ENCODE measurements at places on chromosomes 12 and 14.

GRCh38 chr12:103495469-103496456 is at the start of gene C12orf42:
TSS of gene C12orf42 (minus strand) at chr12:103495968. CDS start at chr12:103478426, 17,542 bp downstream.
- peak; percentile 69 for DNase-seq

GRCh38 chr14:105220699-105221597 is 27.4 kb upstream of the BTBD6 start:
- DNase-seq = no peak

GRCh38 chr14:100607611-100607956 is 20.4 kb upstream of the BEGAIN start:
- peak; percentile 40 for DNase-seq

- DNase-seq = no peak
Observed at GRCh38 chr12:93315385-93315906, 62.3 kb upstream of the NUDT4 start.

DNA sequence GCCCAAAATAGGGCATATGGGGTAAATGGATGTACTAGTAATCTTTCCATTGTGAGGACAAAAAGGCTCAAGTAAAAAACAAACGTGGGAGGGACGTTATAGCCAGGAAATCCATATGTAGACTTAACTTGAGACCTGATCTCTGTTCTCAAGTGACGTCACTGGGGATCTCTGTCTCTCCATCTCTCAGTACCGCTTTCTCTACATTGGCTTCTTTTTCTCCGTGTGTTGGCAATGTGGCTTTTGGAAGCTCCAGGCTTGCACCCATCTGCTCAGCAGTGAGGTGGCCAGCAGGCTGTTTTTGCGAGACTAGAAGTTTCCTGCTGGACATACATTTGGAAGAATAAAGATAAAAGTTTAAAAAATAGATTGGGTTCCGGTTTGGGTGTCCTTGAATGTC is 66.0 kb upstream of the NRXN3 start:
- DNase-seq = no peak

DNA sequence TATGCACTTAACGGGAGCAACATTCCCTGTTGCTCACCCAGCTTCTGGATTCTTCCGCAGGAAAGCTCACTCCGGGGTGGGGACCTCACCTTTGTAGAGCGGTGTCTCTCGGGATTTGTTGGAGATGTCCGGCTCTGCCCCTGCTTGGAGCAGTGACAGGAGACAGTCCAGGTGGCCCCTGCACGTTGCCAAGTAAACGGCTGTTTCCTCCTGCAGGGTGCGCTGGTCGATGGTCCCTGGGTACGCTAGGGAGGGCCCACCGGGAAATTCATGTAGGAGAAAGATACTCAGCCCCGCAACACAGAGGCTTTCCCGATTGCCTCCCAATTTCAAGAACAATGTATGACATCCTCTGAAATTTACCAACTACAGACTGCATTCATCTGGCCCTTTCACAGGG is 23.1 kb downstream of the ASB2 start:
- DNase-seq = no peak

DNA sequence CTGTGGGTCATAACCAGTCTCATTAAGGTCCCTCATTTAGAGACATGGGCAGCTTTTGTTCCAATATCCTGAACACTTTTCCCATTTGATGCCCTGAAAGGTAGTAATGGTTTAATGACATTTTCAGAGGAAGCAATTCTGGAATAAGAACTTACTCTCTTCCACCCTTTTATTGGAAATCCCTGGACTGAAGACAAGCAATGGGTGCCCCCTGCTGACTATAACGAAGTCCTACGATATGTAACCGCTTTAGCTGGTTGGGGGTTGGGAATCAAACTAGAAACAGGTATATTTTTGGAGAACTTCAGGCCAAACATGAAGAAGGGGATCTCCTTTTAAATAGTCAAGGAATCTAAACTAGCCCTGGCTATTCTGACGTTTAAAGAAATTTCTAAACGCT is 20.5 kb downstream of the SARNP start:
- DNase-seq = no peak

DNA sequence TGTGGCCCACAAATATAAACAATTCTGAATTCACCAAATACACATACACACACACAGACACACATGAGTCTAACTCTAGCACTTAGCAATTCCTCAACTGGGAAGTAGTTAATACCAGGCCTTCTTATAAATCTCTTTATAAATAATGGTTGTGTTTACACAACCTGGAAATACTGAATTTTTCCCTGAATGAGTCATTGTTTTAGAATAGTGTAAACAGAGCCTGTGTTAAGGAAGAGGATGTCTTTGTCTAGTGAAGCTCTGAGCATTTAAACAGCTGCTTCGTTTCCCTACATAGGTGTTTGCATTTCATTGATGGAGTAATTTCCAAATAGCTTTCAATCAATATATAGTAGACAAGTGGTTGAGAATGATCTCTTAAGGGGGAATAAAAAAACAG is 218.8 kb downstream of the BTG1 start:
- DNase-seq = no peak

DNA sequence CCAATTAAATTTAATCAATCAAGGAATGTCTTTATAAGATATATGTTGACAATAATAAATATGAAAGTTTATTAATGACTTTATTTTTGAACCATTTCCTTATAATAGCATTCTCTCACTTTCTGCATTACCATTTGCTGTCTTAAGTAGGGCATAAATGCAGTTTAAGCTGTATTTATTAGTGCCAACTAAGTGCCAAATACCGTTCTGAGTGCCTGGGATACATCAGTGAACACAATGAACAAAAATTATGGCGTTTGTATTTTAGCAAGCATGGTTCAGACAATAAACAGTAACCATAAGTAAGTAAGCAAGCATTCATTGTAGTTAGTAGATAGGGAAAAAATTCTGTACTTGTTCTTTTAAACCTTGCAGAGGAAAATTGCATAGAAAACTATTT is 145.8 kb downstream of the FUT8 start:
- no peak for DNase-seq

DNA sequence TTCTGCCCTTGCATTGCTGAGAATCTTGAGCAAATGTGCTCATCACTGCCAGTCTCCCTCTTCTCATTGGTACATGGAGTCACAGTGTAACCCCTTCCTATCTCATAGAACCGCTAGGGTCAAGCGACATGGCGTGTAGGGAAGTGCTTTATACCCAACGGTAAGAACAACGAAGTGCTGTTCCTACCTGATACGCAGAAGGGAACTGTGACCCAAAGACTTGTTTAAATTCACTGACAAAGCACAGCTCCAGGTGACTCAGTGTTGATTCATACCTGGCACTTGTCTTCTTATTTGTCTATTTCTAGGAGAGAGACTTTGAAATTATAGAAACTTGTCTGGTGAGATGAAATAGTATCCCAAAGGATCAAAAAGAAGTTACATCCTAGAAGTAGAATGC is 53.7 kb downstream of the FBXL14 start:
- DNase-seq = no peak

DNA sequence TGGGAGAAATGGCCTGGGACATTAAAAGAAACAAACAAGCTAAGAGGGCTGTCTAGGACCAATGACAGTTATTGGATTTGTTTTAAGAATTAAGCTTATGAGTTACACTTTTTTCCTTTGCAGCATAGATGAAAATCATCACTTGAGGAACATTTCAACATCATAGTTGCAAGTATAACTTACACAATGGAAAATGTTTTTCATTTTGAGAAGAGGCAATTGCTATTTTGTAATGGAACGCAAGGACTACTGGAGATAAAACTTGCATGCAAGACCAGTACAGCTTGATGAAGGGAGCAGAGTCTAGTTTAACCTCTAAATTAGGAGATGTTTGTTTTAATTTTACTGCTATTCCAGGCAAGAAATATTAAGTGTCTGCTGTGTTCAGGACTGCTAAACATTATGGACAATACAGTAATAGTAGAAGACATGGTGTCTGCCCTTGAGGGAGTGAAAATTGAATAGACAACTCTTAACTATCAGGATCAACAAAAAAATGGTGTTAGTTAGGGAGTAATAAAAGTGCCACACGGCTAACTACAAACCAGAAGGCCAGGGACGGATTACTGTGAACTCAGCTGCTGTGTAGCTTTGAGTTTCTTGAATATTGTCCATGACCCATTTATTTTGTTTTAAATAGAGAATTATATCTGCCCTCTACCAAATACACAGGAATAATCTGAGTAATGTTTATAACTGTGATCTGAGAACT is 374.5 kb downstream of the RAD51B start:
- no peak for DNase-seq

GRCh38 chr14:76638841-76639240 is 122.4 kb upstream of the VASH1 start:
- no peak for DNase-seq

GRCh38 chr12:46373301-46374296 is 1.0 kb upstream of the SLC38A2 start:
- DNase-seq = peak; percentile 75

- DNase-seq = no peak
Observed at GRCh38 chr14:44778604-44779003, 183.1 kb downstream of the KLHL28 start.

DNA sequence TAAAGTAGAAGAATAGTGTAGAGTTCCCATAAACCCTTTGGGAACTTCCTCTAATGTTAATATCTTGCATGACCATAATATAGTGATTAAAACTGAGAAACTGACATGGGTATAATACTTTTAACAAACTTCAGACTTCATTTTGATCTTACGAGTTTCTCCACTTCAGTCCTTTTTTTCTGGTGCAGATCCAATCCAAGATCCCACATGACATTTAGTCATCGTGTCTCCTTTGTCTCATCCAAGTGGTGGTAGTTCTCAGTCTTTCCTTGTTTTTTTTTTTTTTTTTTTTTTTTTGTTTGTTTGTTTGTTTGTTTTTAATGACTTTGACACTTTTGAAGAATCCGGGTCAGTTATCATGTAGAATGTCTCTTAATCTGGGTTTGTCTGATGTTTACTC is 179.2 kb downstream of the CACNA1C start:
- DNase-seq = no peak

- no peak for DNase-seq
Observed at GRCh38 chr12:3224530-3224903, 147.3 kb downstream of the TSPAN9 start.

- DNase-seq = no peak
Observed at GRCh38 chr12:21725731-21726130, 48.8 kb downstream of the KCNJ8 start.

DNA sequence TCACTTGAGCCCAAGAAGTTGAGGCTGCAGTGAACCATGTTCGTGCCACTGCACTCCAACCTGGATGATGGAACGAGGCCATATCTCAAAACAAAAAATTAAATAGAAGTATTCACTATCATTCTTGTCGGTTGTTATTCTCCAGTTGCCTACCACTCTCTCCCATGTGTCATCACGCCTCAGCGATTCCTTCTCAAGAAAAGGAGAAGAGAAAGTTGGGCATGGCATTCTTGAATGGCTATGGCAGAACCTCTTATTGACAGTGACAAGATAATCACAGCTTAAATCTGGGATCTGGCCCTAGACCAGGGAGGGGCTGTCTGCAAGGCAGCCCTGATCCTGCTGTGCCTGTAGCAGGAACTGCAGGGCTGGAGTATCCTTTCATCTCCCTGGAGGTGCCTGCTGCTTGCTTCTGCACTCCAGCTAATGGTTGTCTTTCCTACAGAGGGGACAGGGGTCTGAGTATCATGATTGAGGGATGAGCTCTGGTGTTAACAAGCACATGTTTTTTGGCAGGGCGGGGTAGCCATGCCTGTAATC is 12.8 kb upstream of the MLEC start:
- DNase-seq = no peak

DNA sequence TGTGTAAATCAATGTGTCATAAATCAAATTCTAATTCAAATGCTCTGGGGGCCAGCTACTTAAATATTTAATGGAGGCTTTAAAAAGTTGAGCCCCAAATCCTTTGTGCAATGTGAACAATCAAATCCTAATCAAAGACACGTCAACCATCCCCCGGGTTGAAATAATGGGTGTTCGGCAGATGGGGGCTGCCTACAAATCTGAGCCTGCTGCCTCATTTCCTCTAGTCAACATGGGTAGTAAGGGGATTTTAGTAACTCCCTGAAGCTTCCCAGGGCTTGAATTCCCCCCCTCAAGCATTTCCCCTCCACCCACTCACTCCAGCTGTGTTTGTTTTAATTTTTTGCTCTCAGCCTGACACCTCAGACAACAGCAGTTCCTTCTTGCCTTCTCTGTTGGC is 37.8 kb downstream of the SRRM4 start:
- no peak for DNase-seq

DNA sequence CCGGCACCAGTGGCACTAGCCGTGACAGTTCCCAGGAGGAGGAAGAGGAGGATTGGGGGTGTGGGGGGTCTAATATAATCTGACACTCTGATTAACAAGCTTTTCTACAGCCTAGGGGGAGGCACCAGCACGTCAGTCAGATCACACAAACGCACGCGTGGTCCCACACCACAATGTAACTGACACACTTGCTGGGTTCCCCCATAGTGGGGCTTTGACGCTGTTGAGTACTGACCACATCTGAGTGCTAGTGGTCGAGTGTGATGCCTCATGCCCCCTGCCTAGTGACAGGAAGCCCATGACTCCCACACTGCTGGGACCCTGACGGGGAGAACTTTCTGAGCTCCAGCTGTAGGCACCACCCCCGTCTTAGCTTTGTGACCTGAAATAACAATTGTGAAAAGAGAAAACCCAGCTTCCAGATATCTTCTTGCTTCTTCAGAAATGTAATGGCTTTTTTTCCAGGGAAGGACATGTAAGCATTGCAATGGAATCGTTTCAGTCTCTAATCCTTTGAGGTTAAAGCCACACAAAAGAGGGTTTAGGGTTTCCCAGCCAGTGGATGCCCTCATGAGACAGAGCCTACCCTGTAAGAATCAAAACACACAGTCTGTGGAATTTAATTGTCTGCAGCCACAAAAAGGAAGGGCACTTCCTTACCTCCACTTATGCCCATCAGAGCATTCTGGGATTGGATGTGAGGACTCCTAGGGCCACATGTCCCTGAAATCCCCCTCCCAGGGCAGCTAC is 183.9 kb downstream of the PIWIL1 start:
- DNase-seq = no peak

DNA sequence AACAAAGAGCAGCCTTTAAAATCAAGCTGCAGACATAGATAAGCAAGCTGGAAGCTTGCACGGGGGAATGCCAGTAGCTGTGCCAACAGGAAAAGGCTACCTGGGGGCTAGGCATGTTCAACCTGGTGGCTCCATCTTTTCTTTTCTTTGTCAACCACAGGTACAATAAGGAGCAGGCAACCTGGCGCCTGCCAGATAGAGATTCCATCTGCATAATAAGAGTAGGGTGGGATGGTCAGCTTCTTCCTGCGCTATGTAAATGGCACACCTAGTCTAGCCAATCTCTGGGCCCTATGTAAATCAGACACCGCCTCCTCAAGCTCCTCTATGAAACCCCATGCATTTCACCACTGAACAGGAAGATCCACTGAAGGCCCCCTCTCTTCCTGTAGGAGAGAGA is 87.4 kb upstream of the PKP2 start:
- no peak for DNase-seq

GRCh38 chr14:22753586-22753985 is 12.9 kb upstream of the OXA1L start:
- no peak for DNase-seq

- DNase-seq = no peak
Observed at GRCh38 chr12:51484119-51484518, 59.5 kb downstream of the SLC4A8 start.
